ENCODE measurements at places on chromosomes 5 and 9.

DNA sequence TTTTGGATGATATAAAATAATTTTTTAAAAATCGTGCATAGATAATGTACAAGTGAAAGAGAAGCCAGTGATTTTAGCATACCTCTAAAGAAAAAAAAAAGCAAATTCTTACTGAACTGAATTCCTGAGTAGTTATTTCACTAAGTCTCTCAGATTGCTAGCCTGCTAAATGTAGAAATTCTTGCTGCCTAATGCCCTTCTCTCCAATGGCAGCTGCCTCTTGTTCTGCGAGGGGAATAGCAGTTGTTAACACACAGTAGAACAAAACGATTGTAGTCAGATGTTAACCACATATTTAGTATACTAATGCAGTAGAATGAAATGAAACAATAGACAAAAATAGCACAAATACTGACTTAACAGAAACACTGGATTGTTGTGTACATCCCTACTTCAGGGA, 26.8 kb downstream of the SMAD5 start:
- no peak for DNase-seq

- no peak for DNase-seq
Observed at GRCh38 chr5:100584069-100584468, 48.9 kb downstream of the FAM174A start.

DNA sequence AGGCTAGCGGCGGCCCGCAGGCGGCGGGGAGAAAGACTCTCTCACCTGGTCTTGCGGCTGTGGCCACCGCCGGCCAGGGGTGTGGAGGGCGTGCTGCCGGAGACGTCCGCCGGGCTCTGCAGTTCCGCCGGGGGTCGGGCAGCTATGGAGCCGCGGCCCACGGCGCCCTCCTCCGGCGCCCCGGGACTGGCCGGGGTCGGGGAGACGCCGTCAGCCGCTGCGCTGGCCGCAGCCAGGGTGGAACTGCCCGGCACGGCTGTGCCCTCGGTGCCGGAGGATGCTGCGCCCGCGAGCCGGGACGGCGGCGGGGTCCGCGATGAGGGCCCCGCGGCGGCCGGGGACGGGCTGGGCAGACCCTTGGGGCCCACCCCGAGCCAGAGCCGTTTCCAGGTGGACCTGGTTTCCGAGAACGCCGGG, 253 bp downstream of the SLC12A2 start:
- DNase-seq: no peak

DNA sequence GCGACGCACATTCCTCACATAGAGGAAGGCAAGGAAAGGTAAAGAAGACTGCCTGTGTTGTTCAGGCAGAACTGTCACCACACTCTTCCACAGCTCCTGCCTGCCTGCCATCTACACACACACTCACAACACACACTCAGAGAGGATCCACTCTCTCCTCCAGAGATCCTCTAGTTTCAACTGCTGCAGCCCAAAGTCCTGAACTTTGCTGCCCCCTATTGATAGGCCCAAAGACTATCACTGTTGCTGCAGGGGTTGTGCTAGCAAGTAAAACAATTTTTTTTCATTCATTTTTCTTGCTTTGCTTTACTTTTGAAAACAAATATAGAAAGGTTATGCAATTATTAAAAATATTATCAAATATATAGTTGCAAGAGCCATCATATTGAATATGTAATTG, 5.9 kb upstream of the CFAP90 start:
- peak; percentile 64 for DNase-seq

GRCh38 chr5:153562189-153562588, 71.7 kb downstream of the GRIA1 start:
- DNase-seq: no peak

DNA sequence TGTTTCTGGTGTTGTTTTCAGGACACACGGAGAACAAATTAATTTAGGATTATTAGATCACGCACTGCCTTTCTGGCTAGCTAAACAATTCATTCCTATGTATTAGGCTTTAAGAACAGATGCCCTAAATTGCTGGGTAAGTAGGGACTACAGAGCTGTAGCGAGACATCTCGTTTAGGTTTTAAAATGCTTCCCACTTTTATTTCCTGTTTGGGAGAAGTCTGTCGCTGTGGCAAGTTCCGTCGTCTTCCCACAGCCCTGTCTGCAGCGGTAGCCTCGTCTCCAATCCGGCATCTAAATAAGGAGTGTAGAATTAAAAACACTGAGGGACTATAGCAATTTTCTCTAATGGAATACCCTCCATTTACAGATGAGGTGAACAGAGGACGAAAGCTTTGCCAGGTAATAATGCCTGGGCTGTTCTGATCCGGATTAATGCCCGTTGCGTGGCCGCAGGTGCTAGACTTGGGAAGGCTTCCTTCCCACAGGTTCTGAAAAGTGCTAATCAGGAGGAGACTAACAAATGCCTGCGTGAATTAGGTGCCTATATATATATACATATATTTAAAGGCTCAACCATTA, 1.3 kb upstream of the TRIM36 start:
- DNase-seq: no peak

GRCh38 chr9:16069671-16070454, 517.0 kb downstream of the CCDC171 start:
- no peak for DNase-seq

- DNase-seq: no peak
Observed at GRCh38 chr5:132849347-132849746, 16.9 kb downstream of the GDF9 start.

GRCh38 chr5:156758011-156758791, 91.9 kb upstream of the PPP1R2B start:
- no peak for DNase-seq

DNA sequence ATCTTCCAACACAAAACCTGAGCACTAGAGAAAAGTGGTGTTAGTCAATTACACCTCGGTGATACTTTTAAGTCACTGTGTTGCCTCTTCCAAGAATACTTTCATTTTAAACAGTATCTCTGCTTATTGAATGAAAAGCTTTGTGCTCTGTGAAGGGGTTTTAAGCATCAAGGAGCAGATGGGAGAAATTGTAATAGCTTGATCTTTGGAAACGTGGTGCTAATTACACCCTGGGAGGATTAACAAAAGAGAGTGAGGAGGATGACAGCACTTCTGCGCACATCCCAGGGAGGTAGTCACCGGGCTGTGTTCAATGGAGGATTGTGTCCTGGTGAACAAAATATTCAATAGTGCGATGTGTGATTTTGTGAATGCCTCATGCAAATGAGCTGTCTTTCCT, 477.4 kb upstream of the ADAMTS16 start:
- no peak for DNase-seq

- DNase-seq: no peak
Observed at GRCh38 chr9:114279693-114280092, 43.2 kb upstream of the ORM1 start.

- no peak for DNase-seq
Observed at GRCh38 chr9:15246708-15247107, 60.3 kb downstream of the TTC39B start.

DNA sequence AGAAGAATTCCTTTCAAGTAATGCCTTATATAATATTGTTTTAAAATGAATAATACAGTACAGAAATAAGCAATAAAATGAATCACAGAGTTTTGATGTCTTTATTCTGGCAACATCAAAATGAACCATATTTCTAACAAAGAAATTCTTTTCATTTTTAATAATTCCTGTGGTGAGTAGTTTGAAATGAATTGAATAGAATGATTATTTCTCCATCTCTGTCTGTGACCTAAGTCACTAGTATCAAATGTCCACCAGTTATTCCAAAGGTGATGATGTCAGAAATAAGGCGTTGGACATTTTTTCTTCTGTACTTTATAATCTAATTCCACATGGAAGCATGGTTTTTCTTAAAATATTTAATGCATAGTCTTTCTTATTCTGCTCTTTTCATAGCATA, 106.2 kb downstream of the ADAMTSL1 start:
- no peak for DNase-seq

- DNase-seq: no peak
Observed at GRCh38 chr5:13346401-13346800, 598.1 kb downstream of the DNAH5 start.

- no peak for DNase-seq
Observed at GRCh38 chr9:6014670-6015270, 654 bp downstream of the RANBP6 start.

GRCh38 chr5:76855961-76856360, 6.1 kb downstream of the S100Z start:
- DNase-seq: peak; percentile 65

- no peak for DNase-seq
Observed at GRCh38 chr5:171728686-171729085, 56.9 kb upstream of the SMIM23 start.

GRCh38 chr5:74288448-74289108, 351.9 kb downstream of the ENC1 start:
- DNase-seq: no peak

- DNase-seq: no peak
Observed at GRCh38 chr5:147671365-147671764, 111.2 kb downstream of the JAKMIP2 start.

GRCh38 chr5:73351593-73351992, 97.0 kb downstream of the FOXD1 start:
- no peak for DNase-seq

GRCh38 chr5:157864067-157864466, 5.1 kb upstream of the CLINT1 start:
- no peak for DNase-seq

DNA sequence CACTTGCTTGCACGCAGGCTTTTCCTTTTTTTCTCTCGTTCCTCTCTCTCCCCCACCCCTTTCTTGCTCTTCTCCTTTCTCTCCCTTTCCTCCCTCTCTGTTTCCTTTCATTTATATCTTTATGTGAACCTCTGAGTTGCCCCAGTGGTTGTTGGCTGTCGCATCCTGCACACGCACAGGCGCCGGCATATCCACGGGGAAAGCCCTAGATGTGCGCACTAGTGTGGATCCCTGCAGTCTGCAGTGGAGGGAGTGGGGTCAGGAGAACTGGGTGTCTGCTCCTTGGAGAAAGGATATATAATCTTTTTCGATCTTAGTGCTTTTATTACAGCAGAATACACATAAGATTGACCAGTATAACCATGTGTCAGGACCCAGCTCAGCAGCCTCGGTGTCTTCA, 223.5 kb downstream of the FANCC start:
- DNase-seq: no peak

GRCh38 chr9:92947268-92948037, at the start of gene FGD3:
Gene FGD3 (plus strand): TSS chr9:92947523. CDS start chr9:92976257, 28,734 bp downstream.
- no peak for DNase-seq

DNA sequence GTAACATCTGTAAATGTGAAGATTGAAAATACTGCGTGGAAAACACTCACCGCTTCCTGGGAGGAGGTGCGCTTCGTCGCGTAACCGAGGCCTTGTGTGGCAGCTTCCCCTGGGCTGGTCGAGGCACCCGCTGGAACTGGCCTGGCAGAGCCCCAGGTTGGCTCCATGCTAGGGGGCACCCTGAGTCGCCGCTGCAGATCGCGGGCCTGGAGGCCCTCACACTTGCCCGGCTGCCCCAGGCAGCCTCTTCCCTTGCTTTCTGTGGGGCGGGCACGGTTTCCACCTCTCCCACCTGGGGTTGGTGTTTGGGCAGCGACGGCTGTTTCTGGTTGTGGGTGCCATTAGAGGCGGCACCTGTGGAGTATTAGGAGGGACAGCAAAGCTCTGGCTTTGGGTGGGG, 852 bp downstream of the ZNF354C start:
- no peak for DNase-seq

- DNase-seq: no peak
Observed at GRCh38 chr9:13139641-13140171, 139.8 kb downstream of the MPDZ start.

GRCh38 chr9:87646546-87646945, 79.4 kb upstream of the CTSL start:
- no peak for DNase-seq

DNA sequence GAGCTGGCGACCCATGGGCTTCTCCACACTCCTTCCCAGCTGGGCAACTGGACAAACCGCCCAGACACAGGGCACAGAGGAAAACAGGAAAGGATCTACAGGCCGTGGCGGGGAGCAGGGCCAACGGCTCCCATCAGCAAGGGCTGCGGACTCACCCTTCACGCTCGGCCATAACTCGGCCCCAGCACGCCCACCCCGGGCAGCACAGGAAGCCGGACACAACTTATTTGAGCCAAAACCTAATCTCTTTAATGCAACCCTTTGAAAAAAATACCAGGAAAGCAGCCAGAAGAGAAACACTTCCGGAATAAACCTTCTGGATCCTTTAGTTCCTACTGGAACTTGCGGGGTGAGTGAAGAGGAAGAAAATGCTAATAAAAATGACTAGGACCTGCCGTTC, 59.9 kb downstream of the VAV2 start:
- no peak for DNase-seq

GRCh38 chr5:155943516-155944407, 383.2 kb upstream of the SGCD start:
- no peak for DNase-seq

DNA sequence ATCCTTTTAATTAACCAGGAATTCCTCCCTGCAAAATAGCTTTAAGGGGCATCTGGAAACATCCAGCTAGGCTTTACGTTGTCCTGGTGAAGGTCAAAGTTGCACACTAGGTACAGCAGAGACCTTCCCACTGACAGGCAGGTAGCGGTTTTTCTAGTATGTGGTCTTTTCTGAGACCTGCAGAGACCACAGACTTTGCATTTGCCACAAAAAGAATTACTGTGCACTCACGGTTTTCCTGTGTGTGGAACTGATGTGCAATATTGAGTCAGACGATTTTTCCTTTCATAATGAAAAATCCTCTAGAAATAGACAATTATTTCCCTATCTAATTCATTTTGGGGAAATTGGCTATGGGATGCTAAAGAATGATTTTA, 417.0 kb upstream of the ADAMTSL1 start:
- DNase-seq: no peak

DNA sequence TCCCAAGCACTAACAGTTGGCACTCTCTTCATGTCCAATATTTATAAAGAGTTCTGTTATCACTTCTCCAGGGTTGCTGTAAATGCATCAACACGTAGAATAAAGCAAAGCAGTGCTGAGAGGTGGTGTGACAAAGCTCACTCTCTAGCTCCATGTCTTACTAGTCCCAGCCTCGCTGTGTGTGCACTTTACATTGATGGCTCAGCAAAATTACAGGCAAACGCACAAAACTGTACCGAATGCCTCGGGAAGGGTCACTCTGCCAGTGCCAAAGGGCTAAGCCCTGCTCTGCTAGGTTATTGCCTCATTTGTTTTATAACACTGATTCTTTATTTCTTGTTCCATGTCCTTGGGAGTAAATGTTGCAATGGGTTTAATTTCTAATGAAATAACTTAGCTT, 1005.9 kb upstream of the WWC1 start:
- no peak for DNase-seq

DNA sequence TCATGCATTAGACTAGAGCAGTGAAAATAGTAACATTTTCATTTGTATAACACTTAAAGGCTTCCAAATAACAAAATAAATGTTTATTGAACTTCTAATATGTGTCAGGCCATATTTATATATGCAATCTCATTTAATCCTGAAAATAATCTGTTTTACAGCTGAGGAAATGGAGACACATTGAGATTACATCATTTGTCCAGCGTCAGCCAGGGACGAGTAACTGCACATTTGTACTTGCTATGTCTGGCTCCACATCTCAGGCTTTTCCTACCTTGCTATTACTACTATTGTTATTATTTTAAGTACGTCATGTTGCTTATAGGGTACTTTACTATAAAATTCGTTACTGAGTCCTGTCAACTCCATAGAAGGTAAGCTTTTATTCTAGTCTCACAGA, 3.8 kb upstream of the C9 start:
- no peak for DNase-seq

- no peak for DNase-seq
Observed at GRCh38 chr9:110891760-110892159, 146.5 kb downstream of the LPAR1 start.
